ENCODE measurements at places on chromosomes 16 and 17. TPM values are rescaled to one million over a fixed set of nuclear protein-coding genes. Genes with fewer than 3 reads are reported as not detected.
A peak's percentile ranks its signal among the peaks of the same experiment; 100 is the strongest.

GRCh38 chr16:58128711-58129096 is 477 bp downstream of the CFAP20 start:
- peak overlapping the region; percentile 94 for H3K27ac ChIP-seq
- H3K4me1 ChIP-seq = peaks cover 23% of the 10 kb centered on the region
- H3K27me3 ChIP-seq = no peaks in the 10 kb centered on the region
- H3K4me3 ChIP-seq = peak overlapping the region; percentile 88
- no peaks in the 10 kb centered on the region for H3K36me3 ChIP-seq
- no peak for DNase-seq

- H3K36me3 ChIP-seq = peaks cover 65% of the 10 kb centered on the region
- no peak overlapping the region for H3K4me3 ChIP-seq
- H3K4me1 ChIP-seq = no peaks in the 10 kb centered on the region
- no peaks in the 10 kb centered on the region for H3K27me3 ChIP-seq
- DNase-seq = no peak
- H3K27ac ChIP-seq = no peak overlapping the region
These were observed 49.4 kb downstream of the DUSP14 start for GRCh38 chr17:37538981-37539659.

- DNase-seq = peak; percentile 38
- peaks cover 20% of the 10 kb centered on the region for H3K4me1 ChIP-seq
- no peak overlapping the region for H3K4me3 ChIP-seq
- H3K27me3 ChIP-seq = no peaks in the 10 kb centered on the region
These were observed 4.4 kb downstream of the ZC3H7A start for GRCh38 chr16:11792410-11793241.

Gene TRPV3
- 0.91 TPM for total RNA-seq

Gene CENPV
- 16.8 TPM for total RNA-seq

Gene CMTM1
- 7.5 TPM for total RNA-seq

DNA sequence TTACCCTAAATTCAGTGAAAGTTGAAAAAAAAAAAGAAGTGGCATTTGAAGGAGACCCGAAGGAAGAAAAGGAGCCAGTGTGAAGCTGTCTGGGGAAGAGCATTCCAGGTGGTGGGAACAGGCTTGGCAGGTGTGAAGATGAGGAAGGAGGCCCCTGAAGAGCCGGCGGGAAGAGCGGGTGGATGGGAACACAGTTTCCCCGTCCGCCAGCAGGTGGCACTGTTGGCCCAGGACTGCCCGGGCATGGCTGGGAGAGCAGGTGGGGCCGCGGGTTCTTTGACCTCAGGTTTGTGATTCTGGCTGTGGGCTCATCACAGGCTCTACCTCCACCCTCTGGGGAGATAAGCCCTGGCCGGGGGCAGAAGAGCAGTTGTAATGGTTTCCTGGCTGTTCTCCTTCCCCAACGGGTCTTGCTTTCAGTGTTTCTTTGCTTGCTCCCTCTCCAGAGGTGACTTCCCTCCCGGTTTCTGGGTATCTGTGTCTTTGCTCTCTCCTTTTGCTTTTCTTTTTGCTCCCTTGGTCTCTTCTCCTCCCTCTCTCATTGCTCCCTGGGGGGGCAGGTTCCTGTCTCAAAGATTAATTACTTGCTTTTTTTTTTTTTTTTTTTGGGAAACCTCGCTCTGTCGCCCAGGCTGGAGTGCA is 32.3 kb downstream of the RAP1GAP2 start:
- H3K27me3 ChIP-seq = no peaks in the 10 kb centered on the region
- H3K27ac ChIP-seq = no peak overlapping the region
- DNase-seq = peak; percentile 43
- no peak overlapping the region for H3K4me3 ChIP-seq

DNA sequence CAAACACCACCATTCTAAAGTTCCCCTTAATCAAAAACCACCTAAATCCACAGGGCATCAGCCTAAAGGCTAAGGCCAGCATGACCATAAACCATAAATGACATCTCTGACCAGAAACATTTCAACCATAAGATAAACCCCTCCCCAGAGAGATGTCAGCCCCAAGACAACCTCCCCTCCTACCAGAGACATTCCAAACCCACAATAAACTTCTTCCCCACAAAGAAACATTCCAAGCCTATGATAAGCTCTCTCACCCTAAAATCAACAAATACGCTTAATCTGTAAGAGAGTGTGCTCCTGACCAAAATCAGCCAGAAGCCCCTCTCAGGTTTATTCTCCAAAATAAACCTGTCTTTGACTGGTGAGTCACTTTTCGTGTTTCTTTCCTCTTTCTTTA is 54.8 kb downstream of the SLFN5 start:
- no peak for DNase-seq
- no peaks in the 10 kb centered on the region for H3K36me3 ChIP-seq
- no peaks in the 10 kb centered on the region for H3K27me3 ChIP-seq

Gene MRPS23
- total RNA-seq = 15.7 TPM

- DNase-seq = no peak
- H3K27ac ChIP-seq = no peak overlapping the region
- no peaks in the 10 kb centered on the region for H3K27me3 ChIP-seq
- H3K4me3 ChIP-seq = no peak overlapping the region
- no peaks in the 10 kb centered on the region for H3K4me1 ChIP-seq
These were observed 159.1 kb downstream of the CDH11 start for GRCh38 chr16:64962786-64963185.

GRCh38 chr17:52213451-52213850 is 54.9 kb upstream of the CA10 start:
- no peak overlapping the region for H3K27ac ChIP-seq
- no peaks in the 10 kb centered on the region for H3K36me3 ChIP-seq
- no peaks in the 10 kb centered on the region for H3K4me1 ChIP-seq

GRCh38 chr16:29844575-29845331 is 18.3 kb downstream of the CDIPT start:
- H3K4me3 ChIP-seq = no peak overlapping the region
- DNase-seq = no peak
- H3K36me3 ChIP-seq = peaks cover 7% of the 10 kb centered on the region
- H3K4me1 ChIP-seq = no peaks in the 10 kb centered on the region
- H3K27ac ChIP-seq = peak overlapping the region; percentile 52

Gene ANKFN1
- 8.5 TPM for total RNA-seq

Gene CA7
- total RNA-seq = not detected

DNA sequence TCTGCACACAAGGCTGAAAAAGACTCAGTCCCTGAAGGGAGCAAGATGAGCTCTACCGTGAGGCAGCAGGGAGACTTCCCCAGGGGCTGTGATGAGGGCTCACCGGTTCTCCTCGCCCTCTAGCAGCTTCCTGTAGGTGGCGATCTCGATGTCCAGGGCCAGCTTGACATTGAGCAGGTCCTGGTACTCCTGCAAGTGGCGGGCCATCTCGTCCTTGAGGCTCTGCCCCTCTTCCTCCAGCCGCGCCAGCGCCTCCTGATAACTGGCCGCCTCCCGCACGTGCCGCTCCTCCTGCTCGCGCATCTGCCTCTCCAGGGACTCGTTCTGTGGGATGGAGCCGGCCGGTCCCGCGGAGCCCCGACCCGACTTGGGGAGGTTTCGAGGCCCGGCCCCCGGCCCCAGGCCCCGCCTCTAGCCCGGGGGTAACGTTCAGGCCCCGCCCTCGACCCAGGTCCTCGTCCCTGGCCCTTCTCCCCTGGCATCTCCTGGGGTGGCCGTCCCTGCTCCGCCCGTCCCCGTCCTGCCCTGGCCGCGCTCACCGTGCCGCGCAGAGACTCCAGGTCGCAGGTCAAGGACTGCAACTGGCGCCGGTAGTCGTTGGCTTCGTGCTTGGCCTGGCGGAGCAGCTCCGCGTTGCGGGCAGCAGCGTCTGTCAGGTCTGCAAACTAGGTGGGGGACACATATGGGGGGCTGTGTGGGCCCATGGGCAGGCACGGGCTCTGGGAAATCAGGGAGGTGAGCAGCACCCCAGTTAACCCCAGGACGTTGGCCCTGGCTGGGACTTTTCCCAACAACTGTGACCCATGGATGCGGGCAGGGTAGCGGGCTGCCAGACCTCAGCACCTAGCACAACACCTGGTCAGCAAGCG is 3.9 kb downstream of the GFAP start:
- H3K4me3 ChIP-seq = no peak overlapping the region
- peak; percentile 62 for DNase-seq
- H3K36me3 ChIP-seq = no peaks in the 10 kb centered on the region
- H3K27me3 ChIP-seq = peaks cover 24% of the 10 kb centered on the region
- no peak overlapping the region for H3K27ac ChIP-seq

Gene TMEM132E
- 0.17 TPM for total RNA-seq

Gene PPY
- not detected for total RNA-seq

DNA sequence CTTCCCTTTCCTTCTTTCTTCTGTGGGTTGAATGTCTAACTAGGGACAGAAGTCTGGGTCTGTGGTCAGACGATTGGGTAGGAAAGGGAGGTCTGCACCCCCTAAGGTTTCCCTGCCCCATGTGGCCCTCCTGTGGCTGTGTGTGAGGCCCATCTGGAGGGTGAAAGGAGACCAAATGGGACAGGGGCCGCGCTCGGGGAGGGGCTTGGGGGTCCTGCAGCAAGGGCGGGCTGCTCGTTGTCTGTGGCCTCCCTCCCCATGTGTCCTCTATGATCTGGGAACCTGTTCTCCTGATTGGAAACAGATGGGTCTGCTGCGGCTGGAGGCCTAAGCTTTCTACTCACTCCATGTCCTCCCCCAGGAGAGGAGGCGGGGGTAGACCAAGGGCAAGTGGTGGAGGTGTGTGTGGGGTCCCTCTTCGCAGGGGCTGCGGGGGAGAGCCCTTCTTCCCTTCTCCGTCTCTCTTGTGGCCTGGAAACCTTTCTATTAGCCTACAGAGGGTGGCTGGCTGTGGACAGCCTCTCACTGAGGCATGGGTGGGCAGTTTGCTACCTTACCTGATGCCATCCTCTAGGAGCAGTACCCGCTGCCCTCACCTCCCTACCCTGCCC is 18.6 kb downstream of the IGFBP4 start:
- H3K36me3 ChIP-seq = no peaks in the 10 kb centered on the region
- H3K4me1 ChIP-seq = peaks cover 54% of the 10 kb centered on the region
- H3K27ac ChIP-seq = no peak overlapping the region
- no peak for DNase-seq

DNA sequence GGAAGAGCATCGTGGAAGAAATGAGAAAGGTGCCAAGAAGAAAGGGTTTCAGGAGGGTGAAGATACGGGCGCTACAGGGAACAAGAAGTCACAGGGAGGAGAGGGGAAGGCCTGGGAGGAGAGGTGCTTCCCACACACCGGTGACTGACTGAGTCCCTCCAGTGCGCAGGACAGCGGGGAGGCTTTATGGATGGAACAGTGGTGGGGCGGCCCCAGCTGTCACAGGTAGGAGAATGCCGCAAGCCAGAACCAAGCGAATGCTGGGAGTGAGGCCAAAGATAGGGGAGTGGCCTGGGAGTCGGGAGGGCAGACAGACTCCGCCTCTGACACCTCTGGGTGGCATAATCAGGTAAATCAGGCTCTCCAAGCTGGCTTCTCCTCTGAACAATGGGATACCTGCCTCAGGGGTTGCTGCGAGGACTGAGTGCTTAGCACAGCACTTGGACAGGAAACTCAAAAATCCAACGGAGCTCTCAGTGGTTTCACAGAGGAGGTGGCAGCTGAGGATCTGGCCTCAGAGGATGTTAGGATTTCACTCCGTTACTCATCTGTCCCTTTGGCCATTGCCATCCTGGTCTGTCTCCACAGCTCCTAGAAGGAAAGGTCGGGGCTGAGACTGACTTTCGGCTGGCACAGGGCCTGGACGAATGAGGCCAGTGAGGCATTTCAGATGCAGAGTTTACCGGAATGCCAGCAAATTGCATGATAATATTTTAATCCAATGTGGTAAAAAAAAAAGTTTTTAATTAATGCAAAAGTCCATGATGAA is 717 bp upstream of the CNP start:
- H3K36me3 ChIP-seq = no peaks in the 10 kb centered on the region
- H3K4me1 ChIP-seq = no peaks in the 10 kb centered on the region
- peak; percentile 64 for DNase-seq

GRCh38 chr16:55624696-55625095 is 31.1 kb upstream of the SLC6A2 start:
- no peak for DNase-seq
- H3K36me3 ChIP-seq = no peaks in the 10 kb centered on the region
- no peaks in the 10 kb centered on the region for H3K27me3 ChIP-seq
- no peak overlapping the region for H3K4me3 ChIP-seq
- no peaks in the 10 kb centered on the region for H3K4me1 ChIP-seq
- no peak overlapping the region for H3K27ac ChIP-seq

- no peaks in the 10 kb centered on the region for H3K27me3 ChIP-seq
- H3K27ac ChIP-seq = no peak overlapping the region
- no peaks in the 10 kb centered on the region for H3K4me1 ChIP-seq
These were observed 58.3 kb downstream of the ABCC1 start for GRCh38 chr16:16007743-16008111.

Gene VAMP2
- total RNA-seq = 33.9 TPM

- DNase-seq = no peak
- H3K27me3 ChIP-seq = no peaks in the 10 kb centered on the region
- no peaks in the 10 kb centered on the region for H3K36me3 ChIP-seq
- H3K4me1 ChIP-seq = peaks cover 4% of the 10 kb centered on the region
These were observed 50.4 kb downstream of the KATNIP start for GRCh38 chr16:27600381-27600780.

DNA sequence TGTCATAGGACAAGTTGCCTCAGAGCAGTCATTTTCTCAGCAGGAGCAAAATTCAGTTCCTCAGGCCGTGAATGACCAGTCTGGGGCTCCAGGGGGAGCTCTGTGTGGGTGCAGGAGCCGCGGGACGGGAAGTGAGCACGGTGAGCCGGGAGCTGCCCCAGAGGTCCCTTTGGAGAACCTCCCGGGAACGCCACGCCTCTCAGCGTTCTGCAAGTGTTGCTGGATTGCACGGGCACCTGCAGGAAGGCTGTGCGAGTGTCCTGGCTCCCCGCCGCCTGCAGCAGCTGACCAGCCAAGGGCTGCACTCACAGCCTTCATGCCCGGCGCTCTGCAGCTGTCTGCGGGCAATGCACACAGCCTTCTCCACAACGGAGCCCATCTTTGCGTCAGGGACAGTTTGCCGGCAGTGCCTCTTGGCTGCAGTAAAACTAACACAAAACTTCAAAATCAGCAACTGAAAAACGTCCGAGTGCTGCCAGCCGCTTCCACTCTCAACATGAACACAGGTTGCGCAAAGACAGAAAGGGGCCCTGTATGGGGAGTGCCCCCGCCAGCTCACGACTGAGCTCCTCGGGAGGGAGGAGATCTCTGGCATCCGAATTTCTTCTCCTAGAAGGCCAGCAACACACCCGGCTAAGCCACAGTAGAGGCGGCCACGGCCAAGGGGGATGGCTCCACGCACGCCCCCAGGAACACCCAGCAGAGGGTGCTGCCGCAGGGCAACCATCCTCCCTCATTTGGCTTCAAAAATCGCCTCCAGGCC is 16.0 kb downstream of the NDUFAF8 start:
- peak; percentile 91 for DNase-seq
- no peak overlapping the region for H3K4me3 ChIP-seq
- H3K36me3 ChIP-seq = peaks cover 52% of the 10 kb centered on the region
- H3K27ac ChIP-seq = no peak overlapping the region
- H3K4me1 ChIP-seq = peaks cover 6% of the 10 kb centered on the region

Gene CCL7
- total RNA-seq = 1.0 TPM

Gene GAS2L2
- total RNA-seq = 4.6 TPM

- peak overlapping the region; percentile 90 for H3K27ac ChIP-seq
- peaks cover 11% of the 10 kb centered on the region for H3K4me1 ChIP-seq
- no peaks in the 10 kb centered on the region for H3K27me3 ChIP-seq
- DNase-seq = peak; percentile 45
- H3K36me3 ChIP-seq = no peaks in the 10 kb centered on the region
- peak overlapping the region; percentile 90 for H3K4me3 ChIP-seq
These were observed 76.7 kb downstream of the CHD9 start for GRCh38 chr16:53131363-53132071.

Gene AATF
- 41.4 TPM for total RNA-seq

GRCh38 chr17:8836821-8837562 is 30.5 kb downstream of the PIK3R6 start:
- no peaks in the 10 kb centered on the region for H3K4me1 ChIP-seq
- DNase-seq = no peak
- no peak overlapping the region for H3K27ac ChIP-seq
- no peak overlapping the region for H3K4me3 ChIP-seq

All from lung (tissue), 17 donors.